ENCODE measurements at places on chromosomes 11 and 22. TPM values are rescaled to one million over a fixed set of nuclear protein-coding genes. Genes with fewer than 3 reads are reported as not detected.

Gene SART1
- 43.2 TPM for total RNA-seq

Gene OR52R1
- not detected for total RNA-seq

Gene MS4A2
- not detected for total RNA-seq

Gene GUCD1
- total RNA-seq, result 44.5 TPM

Gene BARX2
- total RNA-seq, result not detected

Gene APOL4
- total RNA-seq, result not detected

Gene RBM14
- total RNA-seq, result 78.4 TPM

Gene TRIM48
- total RNA-seq, result not detected

Gene GGTLC3
- not detected for total RNA-seq

Gene ADM
- 95.8 TPM for total RNA-seq

Gene CCDC15
- total RNA-seq, result 0.71 TPM

Gene MS4A4A
- total RNA-seq, result not detected

Gene CCDC88B
- total RNA-seq, result 13.5 TPM

Gene BATF2
- total RNA-seq, result 0.98 TPM

Gene HIKESHI
- 34.2 TPM for total RNA-seq

Gene UNC93B1
- 89.7 TPM for total RNA-seq

Gene GRIA4
- total RNA-seq, result not detected

Gene APOA5
- total RNA-seq, result not detected

Gene OR51B5
- 0.47 TPM for total RNA-seq

Gene ASCC2
- total RNA-seq, result 22.6 TPM

Gene SERHL2
- not detected for total RNA-seq

Gene RAB38
- 1.0 TPM for total RNA-seq

All from A549 treated with ZK216348 at 1 μM for 4 hours (cell line).